ENCODE measurements at places on chromosomes 6 and 20.

DNA sequence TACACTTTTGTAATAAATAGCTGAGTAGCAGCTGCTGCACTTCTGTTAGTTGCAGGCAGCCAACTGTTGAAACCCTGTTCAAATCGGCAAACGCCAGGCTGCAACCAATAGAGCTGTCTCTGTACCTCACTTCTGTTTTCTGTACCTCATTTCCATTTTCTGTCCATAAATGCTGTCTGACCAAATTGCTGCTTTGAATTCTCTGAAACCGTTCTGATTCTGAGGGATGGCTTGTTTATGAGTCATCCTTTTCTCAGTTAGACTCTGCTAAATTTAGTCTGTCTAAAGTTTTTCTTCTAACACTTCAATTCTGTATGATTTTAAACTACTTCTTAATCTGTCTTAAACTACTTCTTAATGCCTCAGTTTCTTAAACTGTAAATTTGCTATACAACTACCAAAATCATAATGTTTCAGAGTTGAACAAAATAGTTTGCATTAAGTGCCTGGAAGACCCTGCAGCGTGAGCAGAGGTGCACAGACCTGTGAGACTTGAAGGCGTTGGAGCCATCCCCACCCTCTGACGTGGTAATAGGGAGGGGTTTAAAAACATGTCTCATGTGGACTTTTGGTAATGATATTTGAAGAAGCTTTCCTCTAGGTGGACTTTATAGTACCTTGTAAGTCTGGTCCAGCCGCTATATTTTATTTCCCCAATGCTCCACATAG, 9.6 kb downstream of the BTNL2 start:
- DNase-seq, result no peak

GRCh38 chr6:37239526-37239925, 18.0 kb upstream of the TBC1D22B start:
- DNase-seq, result no peak

GRCh38 chr6:16712931-16713484, 48.3 kb downstream of the ATXN1 start:
- peak; percentile 42 for DNase-seq

GRCh38 chr20:21049305-21049828, 56.8 kb downstream of the LINC00237 start:
- DNase-seq, result no peak

DNA sequence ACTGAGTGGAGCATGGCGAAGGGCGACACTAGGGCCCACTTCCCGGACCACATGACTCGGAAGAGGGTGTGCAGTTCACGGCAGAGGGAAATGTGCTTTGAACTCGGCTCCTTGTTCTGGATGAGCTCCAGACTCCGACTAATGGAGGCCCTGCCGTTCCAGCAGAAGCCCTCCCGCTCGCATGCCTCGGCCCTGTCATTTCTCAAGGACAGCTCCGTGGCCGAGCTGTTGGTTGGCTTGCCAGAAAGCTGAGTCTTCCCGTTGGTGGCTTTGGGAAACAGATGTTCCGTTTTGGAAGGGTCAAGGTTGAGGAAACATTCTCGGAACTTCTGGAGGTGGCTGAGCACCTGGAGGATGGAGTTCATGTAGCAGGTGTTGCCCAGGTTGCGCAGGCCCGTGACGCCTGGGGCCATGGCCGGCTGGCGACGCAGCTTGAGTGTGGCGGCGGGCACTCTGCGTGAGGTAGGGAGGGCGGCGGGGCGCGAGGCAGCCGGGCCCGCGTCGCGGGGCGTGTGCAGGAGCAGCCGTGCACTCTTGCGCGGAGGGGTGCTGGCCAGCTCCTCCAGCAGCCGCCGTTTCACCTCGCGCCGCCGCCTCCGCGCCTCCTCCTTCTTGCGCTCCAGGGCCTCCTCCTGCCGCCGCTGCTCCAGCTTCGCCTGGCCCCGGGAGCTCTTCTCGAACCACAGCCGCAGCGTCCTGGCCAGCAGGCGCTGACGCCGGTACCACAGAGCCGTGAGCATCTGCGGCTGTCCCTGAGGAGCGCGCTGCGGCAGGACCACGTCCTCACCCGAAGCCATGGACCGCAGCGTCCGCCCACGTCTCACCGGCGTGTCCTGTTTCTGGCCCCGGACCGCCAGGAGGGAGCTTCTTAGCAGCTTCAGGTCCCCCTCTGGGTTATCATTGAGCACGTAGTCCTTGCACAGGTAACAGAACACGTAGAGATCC, 18.6 kb downstream of the TOMM6 start:
- no peak for DNase-seq

GRCh38 chr20:11832851-11833250, 84.8 kb upstream of the BTBD3 start:
- no peak for DNase-seq

- no peak for DNase-seq
Observed at GRCh38 chr20:6618051-6618450, 149.4 kb upstream of the BMP2 start.

DNA sequence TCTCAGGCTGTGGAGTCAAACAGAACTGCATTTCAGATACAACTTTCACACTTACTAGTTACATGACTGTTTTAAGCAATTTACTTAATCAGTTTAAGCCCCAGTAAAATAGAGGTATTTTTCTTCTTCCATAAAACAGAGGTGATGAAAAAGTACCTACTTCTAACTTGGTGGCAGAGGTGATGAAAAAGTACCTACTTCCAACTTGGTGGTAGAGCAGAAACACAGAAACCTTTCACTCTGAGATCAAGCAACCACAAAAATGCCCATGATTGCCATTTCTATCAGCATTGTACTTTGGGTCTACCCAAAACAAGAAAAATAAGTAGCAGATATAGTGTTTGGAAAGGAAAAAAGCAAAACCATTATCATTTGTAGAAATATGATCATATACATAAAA, 148.7 kb downstream of the OPRM1 start:
- DNase-seq, result no peak

DNA sequence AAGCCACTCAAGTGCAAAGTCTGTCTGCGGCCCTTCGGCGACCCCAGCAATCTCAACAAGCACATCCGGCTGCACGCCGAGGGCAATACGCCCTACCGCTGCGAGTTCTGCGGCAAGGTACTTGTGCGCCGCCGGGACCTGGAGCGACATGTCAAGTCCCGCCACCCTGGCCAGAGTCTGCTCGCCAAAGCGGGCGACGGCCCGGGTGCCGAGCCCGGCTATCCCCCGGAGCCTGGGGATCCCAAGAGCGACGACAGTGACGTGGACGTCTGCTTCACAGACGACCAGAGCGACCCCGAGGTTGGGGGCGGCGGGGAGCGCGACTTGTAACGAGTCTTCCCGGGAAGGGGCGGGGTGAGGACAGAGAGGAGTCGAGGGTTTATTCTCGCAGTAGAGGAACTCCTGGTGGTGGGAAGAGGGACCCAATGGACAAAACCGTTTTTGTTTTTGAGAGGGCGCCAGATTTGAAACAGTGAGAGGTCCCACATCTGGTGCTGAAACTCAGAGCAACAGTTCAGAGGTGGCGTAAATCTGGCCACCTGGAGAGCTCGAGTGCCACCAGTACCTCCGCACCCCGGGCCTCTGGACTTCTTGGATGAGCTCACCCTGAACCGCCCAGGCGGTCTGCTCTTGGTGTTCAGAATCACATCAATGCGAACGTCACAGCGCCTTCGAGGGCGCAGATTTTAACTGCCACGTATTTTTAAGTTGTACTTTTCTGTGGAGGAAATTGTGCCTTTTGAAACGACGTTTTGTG, 8.0 kb downstream of the PRDM13 start:
- no peak for DNase-seq

GRCh38 chr6:111688331-111688730, 82.7 kb upstream of the TRAF3IP2 start:
- DNase-seq, result no peak

GRCh38 chr20:49385465-49385864, 97.0 kb downstream of the KCNB1 start:
- DNase-seq, result no peak

DNA sequence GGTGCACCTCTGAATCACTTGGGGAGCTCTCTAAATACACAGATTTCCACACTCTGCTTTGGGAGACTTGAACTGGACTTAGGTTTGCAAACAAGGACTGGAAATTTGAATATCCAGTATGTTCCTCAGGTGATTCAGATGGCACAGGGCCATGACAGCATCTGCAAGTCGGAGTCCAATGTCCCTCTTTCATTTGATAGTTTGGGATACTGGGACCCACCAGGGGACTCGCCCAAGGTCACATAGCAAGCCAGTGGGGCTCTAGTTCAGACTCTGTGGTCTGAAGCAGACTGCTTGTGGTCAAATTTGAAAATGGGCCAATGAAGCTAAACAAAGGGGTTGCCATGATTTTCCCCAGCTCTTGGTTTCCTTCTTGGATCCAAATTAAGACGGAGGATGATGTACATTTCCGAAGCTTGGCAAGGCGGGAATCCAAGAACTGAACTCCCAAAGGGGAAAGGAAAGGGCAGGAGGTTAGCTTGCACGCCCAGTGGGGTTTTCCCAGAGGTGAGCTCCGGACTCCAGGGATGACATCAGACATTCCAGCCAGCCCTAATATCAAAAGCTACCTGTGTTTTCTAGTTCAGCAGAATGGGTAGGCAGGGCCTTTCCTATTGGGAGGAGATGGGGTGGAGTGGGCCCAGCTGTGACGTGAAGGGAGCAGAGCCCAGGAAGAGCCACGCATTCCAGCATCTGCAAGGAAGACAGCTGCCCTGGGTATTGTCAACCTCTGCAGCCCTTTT, 3.4 kb upstream of the SYS1 start:
- no peak for DNase-seq

- no peak for DNase-seq
Observed at GRCh38 chr6:12968290-12968689, 251.7 kb downstream of the PHACTR1 start.

- no peak for DNase-seq
Observed at GRCh38 chr6:134021396-134022122, 30.9 kb downstream of the SLC2A12 start.

- DNase-seq, result no peak
Observed at GRCh38 chr6:17442196-17442595, 48.8 kb downstream of the CAP2 start.

- no peak for DNase-seq
Observed at GRCh38 chr6:18213439-18213838, 50.9 kb downstream of the DEK start.

DNA sequence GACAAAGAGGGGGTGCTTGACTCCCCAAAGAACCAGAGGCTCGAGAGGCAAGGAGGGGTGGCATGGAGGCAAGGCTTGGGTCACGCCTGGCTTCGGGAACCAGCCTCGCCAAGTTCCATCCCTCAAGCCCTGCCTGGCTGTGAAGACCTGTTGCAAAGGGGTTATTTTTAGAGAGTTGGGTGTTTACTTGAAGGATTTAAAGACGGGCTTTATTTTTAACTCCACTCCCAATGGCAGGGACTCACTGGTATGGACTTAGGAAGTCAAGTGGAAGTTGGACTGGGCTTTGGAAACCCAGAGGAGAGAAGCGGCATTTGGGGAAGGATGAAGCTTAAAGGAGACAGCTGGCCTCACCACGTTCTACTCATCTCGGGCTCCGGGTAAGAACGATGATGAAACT, 43.1 kb downstream of the JPH2 start:
- no peak for DNase-seq

- DNase-seq, result no peak
Observed at GRCh38 chr6:9404351-9405146, 969.2 kb upstream of the SLC35B3 start.

- DNase-seq, result peak; percentile 9
Observed at GRCh38 chr6:30260036-30260504, 46.9 kb upstream of the TRIM26 start.

- no peak for DNase-seq
Observed at GRCh38 chr20:64001607-64002011, 20.7 kb downstream of the PRPF6 start.

- DNase-seq, result peak; percentile 80
Observed at GRCh38 chr6:225121-225721, 67.1 kb upstream of the DUSP22 start.

DNA sequence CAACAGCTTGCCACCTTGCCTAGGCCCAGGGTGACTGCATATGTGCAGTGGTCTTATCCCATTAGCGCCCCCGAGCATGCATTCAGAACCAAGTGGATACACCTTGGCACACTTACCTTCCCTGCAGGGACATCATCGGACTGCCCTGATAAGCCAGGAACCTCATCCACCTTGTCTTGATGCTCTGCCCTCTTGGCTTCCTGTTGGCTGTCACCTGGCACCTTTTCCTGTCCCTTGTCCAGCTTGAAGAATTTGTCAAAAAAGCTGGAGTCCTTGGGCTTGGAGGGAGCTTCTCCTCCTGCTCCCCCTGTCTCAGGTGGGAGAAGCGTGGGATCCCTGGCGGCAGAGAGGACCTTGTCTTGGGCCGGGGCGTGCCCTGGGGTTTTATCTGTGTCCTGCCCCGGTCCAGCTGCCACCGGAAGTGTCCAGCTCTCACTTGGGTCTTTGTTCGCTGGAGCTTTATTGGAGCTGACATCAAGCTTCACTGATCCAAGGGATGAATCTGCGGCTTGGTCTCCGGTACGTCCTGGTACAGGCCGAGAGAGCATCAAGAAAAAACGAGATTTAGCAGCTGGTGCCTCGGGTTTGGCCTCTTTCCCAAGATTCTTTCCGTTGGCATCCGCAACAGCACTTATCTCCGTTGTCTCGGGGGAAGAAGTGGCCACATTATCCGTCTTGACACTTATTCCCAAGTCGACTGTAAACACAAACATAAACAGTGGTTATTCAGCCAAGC, 42.0 kb downstream of the BCAS1 start:
- no peak for DNase-seq

GRCh38 chr20:42435230-42435629, 754.5 kb downstream of the PTPRT start:
- no peak for DNase-seq

- no peak for DNase-seq
Observed at GRCh38 chr6:86477500-86478148, 459.7 kb upstream of the HTR1E start.

DNA sequence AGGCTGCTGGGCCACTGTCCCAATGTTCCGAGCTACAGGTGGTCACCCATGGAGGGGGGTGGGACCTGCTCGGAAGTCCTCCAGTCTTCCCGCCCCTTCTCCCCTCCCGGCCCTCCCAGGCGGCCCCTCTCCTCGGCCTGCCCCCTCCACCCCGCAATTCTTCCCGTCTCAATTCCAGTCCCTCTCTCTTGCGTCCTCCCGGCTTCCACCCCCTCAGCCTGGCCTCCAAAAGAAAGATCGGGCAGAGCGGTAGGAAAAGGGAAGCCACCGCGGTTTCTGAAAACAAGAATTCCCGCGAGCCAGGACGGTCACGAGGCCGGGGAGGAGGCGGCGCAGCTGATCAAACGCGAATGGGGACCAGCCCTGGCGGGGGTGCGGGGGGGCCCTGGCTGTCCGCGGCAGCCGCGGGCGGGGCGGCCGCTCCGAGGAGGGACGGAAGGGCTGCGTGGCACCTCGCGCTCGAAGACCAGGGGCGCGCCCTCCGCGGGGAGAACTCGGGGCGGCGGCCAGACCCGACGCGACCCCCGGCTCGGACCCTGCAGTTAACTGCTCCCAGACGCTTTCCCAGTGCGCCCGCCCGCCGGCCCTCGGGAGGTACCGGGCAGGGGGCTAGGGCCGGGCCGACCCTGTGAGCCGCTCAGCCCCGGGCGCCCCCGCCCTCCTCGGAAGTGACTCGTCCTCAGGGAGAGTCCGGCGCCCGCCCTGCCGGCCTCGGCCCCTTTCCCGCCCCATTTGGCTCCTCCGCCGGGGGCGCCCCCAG, 1.0 kb downstream of the PXDC1 start:
- DNase-seq, result peak; percentile 16

- no peak for DNase-seq
Observed at GRCh38 chr6:120876931-120877330, 457.3 kb downstream of the TBC1D32 start.

- DNase-seq, result no peak
Observed at GRCh38 chr6:48658915-48659314, 547.9 kb upstream of the PTCHD4 start.

Measured in CD4-positive, alpha-beta T cell treated with Interleukin-15 for 4 hours (primary cell).